ENCODE measurements at places on chromosomes 5 and 9. TPM values are rescaled to one million over a fixed set of nuclear protein-coding genes. Genes with fewer than 3 reads are reported as not detected.

PCDHGB2 gene
- total RNA-seq: 3.8 TPM

GRCh38 chr9:130107234-130107861 lies 53.6 kb downstream of the GPR107 start:
- H3K27ac ChIP-seq: no peak overlapping the region
- peak; percentile 80 for DNase-seq
- H3K27me3 ChIP-seq: no peaks in the 10 kb centered on the region
- H3K36me3 ChIP-seq: peaks cover 93% of the 10 kb centered on the region

DNA sequence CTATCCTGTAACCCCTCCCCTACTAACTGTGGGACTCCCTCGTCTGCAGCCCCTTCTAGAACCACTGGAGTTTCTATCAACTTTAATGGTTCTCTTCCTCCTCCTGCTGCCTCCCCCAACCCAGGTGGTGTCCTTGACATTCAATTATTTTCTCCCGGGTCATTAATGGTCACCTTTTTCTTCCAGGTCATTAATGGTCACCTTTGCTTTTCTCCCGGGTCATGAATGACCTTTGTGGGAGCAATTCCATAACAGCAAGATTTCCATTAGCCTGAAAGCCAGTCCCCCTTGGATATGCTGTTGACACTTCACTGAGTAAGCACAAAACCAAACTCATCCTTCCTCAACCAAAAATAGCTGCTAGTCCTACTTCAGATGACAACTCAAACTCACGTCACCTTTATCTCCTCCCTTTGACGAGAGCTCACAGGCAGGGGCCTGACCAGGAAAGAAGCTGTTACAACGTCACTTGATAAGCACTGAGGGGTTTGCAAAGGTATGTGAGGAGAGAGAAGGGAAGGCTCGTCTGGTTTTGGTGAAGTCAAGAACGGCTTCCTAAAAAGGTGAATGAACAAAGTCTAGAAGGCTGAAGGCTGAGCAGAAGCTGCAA lies 10.9 kb downstream of the CCDC127 start:
- no peak overlapping the region for H3K4me3 ChIP-seq
- H3K4me1 ChIP-seq: no peaks in the 10 kb centered on the region
- no peak for DNase-seq
- H3K36me3 ChIP-seq: peaks cover 32% of the 10 kb centered on the region
- no peak overlapping the region for H3K27ac ChIP-seq

GRCh38 chr9:24832307-24832706 lies 286.6 kb upstream of the IZUMO3 start:
- H3K4me3 ChIP-seq: no peak overlapping the region
- H3K27ac ChIP-seq: no peak overlapping the region

GRCh38 chr5:139415221-139415861 lies 11.5 kb upstream of the SPATA24 start:
- no peaks in the 10 kb centered on the region for H3K27me3 ChIP-seq
- H3K4me3 ChIP-seq: no peak overlapping the region
- no peak overlapping the region for H3K27ac ChIP-seq
- H3K4me1 ChIP-seq: peaks cover 18% of the 10 kb centered on the region

- peaks cover 10% of the 10 kb centered on the region for H3K4me1 ChIP-seq
- no peak for DNase-seq
- H3K27me3 ChIP-seq: no peaks in the 10 kb centered on the region
- no peak overlapping the region for H3K27ac ChIP-seq
- H3K4me3 ChIP-seq: no peak overlapping the region
Measured at GRCh38 chr5:112338681-112339337, 80.3 kb downstream of the EPB41L4A start.

Measured in upper lobe of right lung (tissue), 1 donor.